ENCODE measurements at places on chromosomes 12 and 14.

DNA sequence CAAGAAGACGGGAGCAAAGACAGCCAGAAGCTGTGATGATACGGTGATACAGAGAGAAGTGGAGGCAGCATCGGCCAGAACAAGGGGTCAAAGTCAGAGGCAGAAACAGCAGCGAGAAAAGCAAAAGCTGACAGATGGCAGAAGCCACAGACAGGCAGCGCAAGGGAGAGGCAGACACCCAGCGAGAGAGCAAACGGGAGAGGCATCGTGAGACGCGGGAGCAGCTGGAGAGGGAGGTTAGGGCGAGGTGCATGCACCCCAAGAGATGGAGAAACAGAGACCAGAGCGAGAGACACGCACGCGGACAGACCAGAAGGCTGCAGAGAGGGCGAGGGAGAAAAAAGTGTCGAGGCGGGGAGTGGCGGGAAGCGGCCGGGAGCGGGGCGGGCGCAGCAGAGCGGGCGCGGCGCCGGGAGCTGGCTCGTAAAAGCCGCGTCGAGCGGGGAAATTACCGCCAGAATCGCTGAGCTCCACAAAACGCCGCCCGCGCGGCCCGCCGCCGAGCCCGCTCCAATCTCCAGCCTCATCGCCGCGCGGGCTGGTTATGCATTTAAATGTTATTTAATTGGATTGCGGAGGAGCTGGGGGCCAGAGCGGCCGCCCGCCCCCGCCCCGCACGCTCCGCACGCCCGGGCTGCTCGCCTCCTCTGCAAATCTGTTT lies 15.6 kb downstream of the SMUG1 start:
- DNase-seq, result no peak

DNA sequence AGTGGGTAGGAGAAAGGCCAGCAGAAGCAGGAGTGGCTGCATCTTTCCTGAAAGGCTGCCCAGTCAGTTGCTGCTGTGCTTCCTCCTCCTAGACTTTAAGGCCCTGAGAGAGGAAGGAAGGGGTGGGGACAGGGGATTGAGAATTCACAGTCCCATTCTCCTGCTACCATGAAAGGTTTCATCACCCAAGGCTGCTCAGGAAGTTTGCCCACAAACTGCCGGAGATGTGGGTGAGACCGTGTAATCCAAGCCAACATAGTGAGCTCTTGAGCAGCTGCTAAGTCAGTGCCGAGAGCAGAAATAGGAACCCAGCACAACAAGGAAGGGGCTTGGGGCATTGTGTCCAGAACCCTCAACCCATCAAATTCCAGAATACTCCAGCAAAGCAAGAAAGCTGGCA lies at the start of gene CTSG:
Gene CTSG (minus strand): TSS at position 69 of the 400 bp plus-strand sequence. CDS start 27 bp downstream, at position 42.
- DNase-seq, result no peak

- no peak for DNase-seq
Observed at GRCh38 chr12:69464428-69464827, 5.8 kb upstream of the FRS2 start.

GRCh38 chr12:97575403-97576193 lies 113.0 kb downstream of the RMST start:
- DNase-seq, result no peak

GRCh38 chr12:95386051-95386450 lies 87.9 kb upstream of the METAP2 start:
- DNase-seq, result no peak

DNA sequence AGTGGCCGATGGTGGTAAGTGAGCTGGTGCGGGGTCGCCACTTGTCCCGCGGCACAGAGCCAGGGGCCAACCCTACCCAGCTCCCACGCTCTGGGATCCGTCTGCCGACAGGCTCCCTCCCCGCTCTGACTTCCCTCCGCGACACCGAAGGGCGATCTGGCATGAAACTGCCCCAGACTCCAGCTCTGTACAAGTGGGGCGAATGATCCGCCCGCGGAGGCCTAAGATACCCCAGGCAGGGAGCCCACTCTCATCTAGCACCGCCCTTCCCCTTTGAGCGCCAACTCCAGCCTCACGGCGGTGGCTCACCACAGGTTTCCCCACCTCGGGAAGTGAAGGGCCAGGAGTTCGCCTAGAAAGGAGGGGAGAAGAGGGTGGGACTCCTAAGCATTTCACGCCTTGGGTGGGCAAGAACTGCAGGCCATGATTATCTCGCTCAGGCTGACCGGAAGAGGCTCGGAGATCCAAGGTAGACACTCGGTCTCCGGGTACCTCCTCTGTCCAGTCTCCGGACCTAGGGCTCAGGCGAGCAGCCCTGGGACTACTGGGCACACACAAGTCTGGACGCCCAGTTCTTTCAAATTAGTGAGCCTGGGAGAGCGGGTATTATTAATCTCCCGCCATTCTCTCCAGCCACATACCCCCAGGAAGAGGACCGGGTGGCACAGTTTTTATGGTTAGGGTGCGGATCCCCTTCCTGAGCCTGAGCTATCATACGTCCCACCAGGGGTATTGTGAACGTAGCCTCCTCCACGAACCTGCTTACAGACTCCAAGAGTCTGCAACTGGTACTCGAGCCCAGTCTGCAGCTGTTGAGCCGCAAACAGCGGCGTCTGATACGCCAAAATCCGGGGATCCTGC lies 849 bp downstream of the WNT1 start:
- no peak for DNase-seq
